Bone marrow (tissue), 2 donors: ENCODE measurements at places on chromosomes 1 and 21.

DNA sequence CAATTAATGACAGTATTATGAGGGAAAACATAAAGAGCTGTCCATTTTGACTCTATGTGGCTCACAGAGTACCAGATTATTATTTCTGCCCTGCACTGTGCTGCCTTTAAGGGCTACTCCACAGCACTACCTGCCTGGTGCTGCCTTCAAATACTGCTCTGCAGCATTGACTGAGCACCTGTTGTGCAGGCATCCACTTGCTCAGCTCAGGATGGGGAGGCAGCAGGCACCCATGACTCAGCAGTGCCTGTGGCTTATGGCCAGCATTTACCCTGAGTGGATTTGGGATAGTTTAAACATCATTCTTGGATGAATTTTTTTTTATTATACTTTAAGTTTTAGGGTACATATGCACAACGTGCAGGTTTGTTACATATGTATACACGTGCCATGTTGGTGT lies 953 bp upstream of the KPRP start:
- DNase-seq: no peak

DNA sequence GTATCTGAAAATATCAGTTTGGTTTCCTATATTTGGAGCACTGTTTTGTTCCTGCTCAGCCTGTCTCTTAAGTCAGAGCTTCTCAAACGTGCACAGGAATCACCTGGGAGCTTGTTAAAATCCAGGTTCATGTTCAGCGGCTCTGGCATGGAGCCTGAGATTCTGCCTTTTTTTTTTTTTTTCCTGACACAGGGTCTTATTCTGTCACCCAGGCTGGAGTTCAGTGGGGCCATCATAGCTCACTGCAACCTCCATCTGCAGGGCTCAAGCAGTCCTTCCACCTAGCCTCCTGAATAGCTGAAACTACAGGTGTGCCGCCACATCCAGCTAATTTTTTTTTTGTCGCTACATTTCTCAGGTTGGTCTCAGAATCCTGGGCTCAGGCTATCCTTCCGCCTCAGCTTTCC lies 12.2 kb upstream of the SELENON start:
- no peak for DNase-seq

- no peak for DNase-seq
These were observed 4.2 kb downstream of the ADCY10 start for GRCh38 chr1:167909691-167910180.

DNA sequence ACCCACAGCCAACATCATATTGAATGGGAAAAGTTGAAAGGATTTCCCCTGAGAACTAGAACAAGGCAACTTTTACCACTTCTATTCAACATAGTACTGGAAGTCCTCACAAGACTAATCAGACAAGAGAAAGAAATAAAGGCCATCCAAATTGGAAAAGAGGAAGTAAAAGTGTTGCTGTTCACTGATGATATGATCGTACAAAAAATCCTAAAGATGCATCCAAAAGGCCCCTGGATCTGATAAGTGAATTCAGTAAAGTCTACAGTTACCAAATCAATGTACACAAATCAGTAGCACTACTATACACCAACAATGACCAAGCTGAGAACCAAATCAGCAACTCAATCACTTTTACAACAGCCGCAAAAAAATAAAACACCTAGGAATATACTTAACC lies 28.3 kb downstream of the RAB3GAP2 start:
- DNase-seq: no peak

- DNase-seq: no peak
These were observed 16.5 kb downstream of the MIA3 start for GRCh38 chr1:222634180-222635013.

DNA sequence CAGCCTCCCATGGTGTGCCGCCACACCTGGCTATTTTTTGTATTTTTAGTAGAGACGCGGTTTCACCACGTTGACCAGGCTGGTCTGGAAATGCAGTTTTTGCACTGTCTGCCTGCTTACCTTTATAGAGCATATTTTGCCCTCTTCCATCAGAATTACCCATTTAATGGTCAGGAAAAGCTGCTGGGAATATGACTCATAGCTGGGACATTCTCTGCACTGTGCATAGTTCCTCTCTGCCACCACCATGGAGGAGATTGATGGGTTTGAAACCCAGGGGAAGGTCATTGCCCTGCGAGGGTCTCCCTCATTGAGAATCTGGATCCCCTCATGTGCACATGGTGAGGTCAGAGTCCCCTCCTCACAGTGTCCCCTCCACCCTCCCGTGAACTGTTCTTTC lies 32.1 kb downstream of the MX1 start:
- no peak for DNase-seq

GRCh38 chr1:165073185-165074007 lies 283.1 kb downstream of the LMX1A start:
- no peak for DNase-seq

DNA sequence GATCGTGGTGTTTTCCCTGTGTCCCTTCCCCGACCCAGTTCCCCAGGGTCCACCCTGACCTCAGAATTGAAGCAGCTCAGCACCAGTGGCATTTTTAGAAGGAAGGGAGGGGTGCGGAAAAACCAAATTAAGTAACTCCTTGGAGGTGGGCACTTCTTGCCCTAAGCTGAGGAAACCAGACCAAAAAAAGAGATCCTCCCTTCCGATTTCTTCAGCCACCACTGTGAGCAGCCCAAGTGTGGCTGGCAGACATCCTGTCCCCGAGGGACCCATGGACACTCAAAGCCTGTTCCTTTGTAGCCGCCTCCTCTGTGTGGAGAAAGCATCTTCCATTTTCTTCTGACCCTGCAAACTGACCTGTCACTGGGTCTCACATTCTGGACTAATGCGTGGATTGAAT lies 31.3 kb downstream of the KIRREL1 start:
- DNase-seq: no peak

DNA sequence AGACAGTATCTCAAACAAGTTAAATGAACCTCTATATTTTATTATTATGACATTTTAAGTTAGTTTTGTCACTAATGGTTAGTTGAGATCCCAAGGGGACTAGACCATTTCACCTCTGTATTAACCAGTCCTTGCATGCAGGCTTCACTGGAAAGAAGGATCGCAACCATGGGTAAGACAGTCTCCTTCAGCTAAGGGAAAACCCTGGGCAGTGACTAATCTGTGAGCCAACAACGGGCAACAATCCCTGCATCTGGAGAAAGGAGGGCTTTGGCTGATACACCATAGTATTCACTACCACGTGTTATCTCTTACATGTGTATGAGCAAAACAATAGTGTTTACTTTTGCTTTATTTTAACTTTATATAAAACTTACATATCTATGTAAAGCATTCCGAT lies 708.8 kb upstream of the CHRM3 start:
- DNase-seq: no peak

DNA sequence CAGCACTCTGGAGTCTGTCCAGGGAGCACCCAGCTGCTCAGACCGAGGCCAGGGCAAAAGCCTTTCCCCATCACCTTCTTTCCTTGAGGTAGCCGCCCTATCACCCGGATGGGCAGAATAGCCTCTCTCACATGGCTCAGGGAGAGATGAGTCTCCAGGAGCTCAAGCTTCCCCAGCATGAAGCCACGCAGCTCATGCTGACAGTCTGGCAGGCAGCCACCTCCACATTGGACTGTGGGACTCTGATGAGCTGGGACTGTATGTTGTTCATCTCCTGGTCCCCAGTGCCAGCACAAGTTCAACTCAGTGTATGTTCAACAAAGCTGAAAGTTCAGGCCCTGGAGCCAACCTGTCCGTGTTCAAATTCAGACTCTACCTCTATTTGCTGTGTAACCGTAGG lies 75.2 kb upstream of the ZC3H12A start:
- DNase-seq: no peak

GRCh38 chr1:230867101-230867902 lies 1.0 kb downstream of the C1orf198 start:
- no peak for DNase-seq

DNA sequence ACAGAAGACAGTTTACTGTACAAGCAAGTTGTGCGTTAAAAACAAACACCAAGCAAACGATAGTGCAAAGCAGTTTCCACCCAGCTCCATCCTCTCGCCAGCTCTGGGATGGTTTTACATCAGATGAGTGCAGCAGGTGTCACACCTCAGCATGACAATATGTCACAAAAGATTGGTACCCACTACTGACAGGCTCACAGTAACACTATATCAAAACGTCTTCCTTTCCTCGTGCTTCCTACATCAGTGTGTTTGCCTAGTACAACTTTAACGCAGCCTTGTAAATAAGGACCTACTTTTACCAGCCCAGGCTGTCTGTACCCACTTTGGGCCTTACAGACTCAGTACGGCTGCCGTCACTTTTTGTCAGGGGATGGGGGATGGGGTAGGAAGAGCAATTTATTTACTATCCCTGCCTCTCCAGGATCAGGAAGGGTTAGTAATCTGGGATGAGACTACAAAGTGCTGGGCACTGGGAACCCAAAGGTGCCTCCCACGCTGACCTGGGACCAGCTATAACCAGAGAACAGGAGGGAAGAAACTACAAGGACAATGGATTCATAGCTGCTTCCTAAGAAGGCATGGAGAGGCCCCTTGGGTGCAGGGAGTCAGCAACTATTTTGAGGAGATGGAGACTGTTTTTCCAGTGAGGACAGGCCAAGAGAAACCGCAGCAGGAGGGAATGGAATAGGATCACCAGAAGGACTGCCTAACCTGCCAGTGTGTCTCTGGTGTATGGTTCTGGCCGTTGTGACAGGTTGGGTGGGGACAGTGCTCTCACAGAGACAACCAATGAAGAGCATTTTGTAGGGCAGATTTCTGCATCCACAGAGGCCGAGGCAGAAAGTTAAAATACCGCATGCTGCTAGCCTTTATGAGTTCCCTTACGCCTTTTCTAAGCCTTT lies 30.2 kb downstream of the RUNX3 start:
- DNase-seq: no peak

GRCh38 chr1:18198260-18198659 lies 90.7 kb downstream of the IGSF21 start:
- DNase-seq: no peak

- no peak for DNase-seq
These were observed 208.8 kb downstream of the FOXD2 start for GRCh38 chr1:47646676-47647075.

GRCh38 chr1:87058343-87058649 lies 143.9 kb downstream of the HS2ST1 start:
- no peak for DNase-seq
